Activated naive CD8-positive, alpha-beta T cell treated with anti-CD3 and anti-CD28 coated beads, Interleukin-2, amount 10 ng/mL, durations not matched to agents 7 days and 5 days (primary cell): ENCODE measurements at places on chromosomes 4 and X. TPM values are rescaled to one million over a fixed set of nuclear protein-coding genes. Genes with fewer than 3 reads are reported as not detected.

- peaks cover 13% of the 10 kb centered on the region for H3K36me3 ChIP-seq
- H3K4me1 ChIP-seq: peaks cover 10% of the 10 kb centered on the region
- H3K4me3 ChIP-seq: no peak overlapping the region
Measured at GRCh38 chr4:37988670-37989069, 28.5 kb downstream of the PTTG2 start.

DNA sequence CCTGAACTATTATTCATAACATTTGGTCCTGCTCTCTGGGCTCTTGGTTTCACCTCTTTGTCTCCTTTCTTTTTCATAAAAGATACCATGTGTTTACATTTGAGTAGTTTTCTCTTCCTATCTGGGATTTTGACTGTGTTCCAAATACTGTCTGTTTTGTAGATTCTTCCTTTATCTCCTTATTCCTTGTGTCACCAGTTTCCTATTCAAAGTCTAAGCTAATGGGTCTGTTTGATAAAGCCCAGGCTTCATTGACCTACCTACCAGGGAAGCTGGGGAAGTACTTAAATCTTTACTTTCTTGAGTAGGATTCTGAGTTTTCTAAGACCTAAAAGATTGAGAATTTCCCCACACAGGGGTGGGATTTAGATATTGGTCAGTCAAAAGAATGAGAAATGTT is 409.5 kb downstream of the RAPGEF2 start:
- no peak for DNase-seq
- no peak overlapping the region for H3K4me3 ChIP-seq
- H3K27me3 ChIP-seq: no peaks in the 10 kb centered on the region
- no peaks in the 10 kb centered on the region for H3K4me1 ChIP-seq
- H3K27ac ChIP-seq: no peak overlapping the region
- H3K36me3 ChIP-seq: no peaks in the 10 kb centered on the region

GRCh38 chr4:88792268-88792781 is 94.7 kb upstream of the NAP1L5 start:
- no peak overlapping the region for H3K27ac ChIP-seq
- no peak overlapping the region for H3K4me3 ChIP-seq
- peaks cover 9% of the 10 kb centered on the region for H3K27me3 ChIP-seq
- H3K4me1 ChIP-seq: peaks cover 7% of the 10 kb centered on the region

DNA sequence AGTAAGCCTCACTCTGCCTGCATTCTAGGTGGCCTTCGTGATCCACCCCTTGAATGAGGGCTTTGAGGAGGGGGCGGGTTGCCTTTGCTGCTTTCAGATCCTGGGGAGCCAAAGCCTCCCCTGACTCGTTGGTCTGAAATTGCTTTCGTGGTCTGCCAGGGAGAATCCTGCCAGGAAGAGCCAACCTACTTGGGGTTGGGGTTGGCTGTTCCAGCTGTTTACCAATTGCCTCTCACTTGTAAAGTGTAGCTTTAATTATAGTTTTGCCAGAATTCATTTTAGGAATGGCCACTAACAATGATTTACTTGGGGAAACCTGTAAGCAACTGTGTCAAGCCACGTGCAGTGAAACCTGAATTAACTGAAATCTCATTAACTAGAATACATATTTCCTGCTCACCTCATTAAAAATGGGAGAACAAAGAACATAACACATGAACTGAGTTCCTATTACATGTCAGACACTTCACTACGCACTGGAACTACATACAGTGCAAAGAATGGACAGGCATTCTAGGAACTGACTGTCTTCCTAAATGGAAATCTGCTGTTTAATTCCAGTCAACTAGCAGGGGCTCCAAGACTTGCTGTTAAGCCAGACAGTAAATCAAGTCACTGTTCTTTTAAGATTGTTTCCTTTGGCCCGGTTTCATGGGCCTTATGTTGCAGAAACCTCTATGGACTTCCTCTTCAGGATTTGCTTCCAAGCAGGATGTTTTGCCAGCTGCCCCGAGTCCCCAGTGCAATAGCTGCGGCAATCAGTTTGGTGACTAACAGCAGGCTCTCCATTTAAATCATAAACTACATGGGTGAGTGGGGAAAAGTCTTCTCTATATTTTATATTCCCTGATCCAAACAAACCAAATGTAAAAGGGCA is 16.4 kb upstream of the NKRF start:
- H3K27ac ChIP-seq: no peak overlapping the region
- no peak for DNase-seq
- no peak overlapping the region for H3K4me3 ChIP-seq
- no peaks in the 10 kb centered on the region for H3K27me3 ChIP-seq
- H3K36me3 ChIP-seq: peaks cover 8% of the 10 kb centered on the region

DNA sequence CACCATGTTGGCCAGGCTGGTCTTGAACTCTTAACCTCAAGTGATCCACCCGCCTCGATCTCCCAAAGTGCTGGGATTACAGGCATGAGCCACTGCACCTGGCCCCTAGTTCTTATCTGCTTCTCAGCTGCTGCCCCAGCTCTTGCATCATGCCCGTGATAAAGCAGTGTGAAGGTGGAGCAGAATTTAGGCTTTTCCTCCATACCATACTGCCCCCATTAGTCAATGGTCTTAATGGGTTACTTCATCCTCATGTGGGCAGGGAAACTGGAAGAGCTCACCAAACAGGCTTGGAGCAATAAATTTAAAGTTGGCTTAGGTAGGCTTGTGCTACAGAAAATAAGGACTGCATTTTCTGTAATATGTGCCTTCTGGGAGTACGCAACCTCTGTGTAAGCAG is 636.9 kb upstream of the BOD1L1 start:
- H3K4me1 ChIP-seq: no peaks in the 10 kb centered on the region
- no peaks in the 10 kb centered on the region for H3K27me3 ChIP-seq
- H3K4me3 ChIP-seq: no peak overlapping the region

GRCh38 chr4:1087371-1087770 is 26.0 kb downstream of the RNF212 start:
- DNase-seq: no peak
- peaks cover 2% of the 10 kb centered on the region for H3K27me3 ChIP-seq
- peaks cover 2% of the 10 kb centered on the region for H3K36me3 ChIP-seq
- no peak overlapping the region for H3K4me3 ChIP-seq
- H3K27ac ChIP-seq: no peak overlapping the region

SLC49A3 gene
- 2.1 TPM for total RNA-seq

DNA sequence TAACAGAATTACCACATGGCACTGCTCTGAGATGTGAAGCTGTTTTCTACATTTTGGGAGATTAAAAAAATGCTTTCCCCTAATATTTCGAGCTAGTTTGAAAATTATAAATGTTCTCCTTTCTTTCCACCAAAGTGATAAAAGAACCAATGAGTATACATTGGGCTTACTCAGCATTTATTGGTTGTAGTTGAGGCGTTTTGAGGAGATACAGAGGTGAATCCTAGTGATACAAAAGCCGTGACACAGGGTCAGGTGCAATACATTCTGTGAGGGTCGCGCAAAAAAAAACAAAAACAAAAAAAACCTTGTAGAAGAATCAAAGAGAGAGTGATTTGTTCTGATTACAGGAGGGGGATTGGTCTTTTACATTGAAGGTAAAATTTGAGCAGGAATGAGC is 32.4 kb upstream of the CYP4V2 start:
- H3K27me3 ChIP-seq: peaks cover 4% of the 10 kb centered on the region
- no peak overlapping the region for H3K4me3 ChIP-seq
- DNase-seq: no peak
- peaks cover 4% of the 10 kb centered on the region for H3K4me1 ChIP-seq

DNA sequence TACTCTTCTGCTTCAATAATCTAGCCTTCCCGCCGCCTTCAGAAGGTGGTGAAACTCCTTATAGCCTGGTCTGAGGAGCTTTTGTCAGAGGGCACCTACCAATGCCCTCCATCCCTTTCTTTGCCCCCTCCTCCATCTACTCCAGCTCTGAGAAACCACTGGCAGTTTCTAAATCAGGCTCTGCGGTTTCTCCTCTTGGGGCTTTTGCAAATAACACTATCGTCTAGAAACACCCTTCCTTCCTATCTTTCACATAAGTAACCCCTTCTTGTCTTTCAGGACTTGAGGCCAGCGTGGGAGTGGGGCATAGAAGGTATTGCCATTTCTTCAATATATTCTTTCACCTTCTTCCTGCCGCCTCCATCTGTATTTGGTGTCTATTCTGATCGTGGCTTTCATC is 1.2 kb upstream of the EFHC2 start:
- peak overlapping the region; percentile 74 for H3K4me3 ChIP-seq
- peaks cover 6% of the 10 kb centered on the region for H3K4me1 ChIP-seq
- no peak for DNase-seq

GRCh38 chr4:74934016-74934831 is 1.3 kb downstream of the PARM1 start:
- no peak overlapping the region for H3K27ac ChIP-seq
- H3K4me1 ChIP-seq: peaks cover 10% of the 10 kb centered on the region
- H3K4me3 ChIP-seq: peak overlapping the region; percentile 74
- H3K27me3 ChIP-seq: peaks cover 51% of the 10 kb centered on the region
- DNase-seq: no peak

GRCh38 chr4:68592673-68593072 is 16.6 kb upstream of the UGT2B17 start:
- no peak for DNase-seq
- no peak overlapping the region for H3K27ac ChIP-seq
- H3K4me1 ChIP-seq: no peaks in the 10 kb centered on the region
- H3K36me3 ChIP-seq: no peaks in the 10 kb centered on the region
- no peak overlapping the region for H3K4me3 ChIP-seq
- H3K27me3 ChIP-seq: no peaks in the 10 kb centered on the region

- peaks cover 4% of the 10 kb centered on the region for H3K27me3 ChIP-seq
- no peaks in the 10 kb centered on the region for H3K4me1 ChIP-seq
- DNase-seq: no peak
- H3K4me3 ChIP-seq: no peak overlapping the region
- H3K36me3 ChIP-seq: no peaks in the 10 kb centered on the region
Measured at GRCh38 chr4:75179510-75179909, 246.6 kb downstream of the PARM1 start.

SSX4 gene
- not detected for total RNA-seq

GRCh38 chr4:185108669-185109068 is 34.4 kb upstream of the SLC25A4 start:
- H3K4me1 ChIP-seq: peaks cover 4% of the 10 kb centered on the region
- H3K36me3 ChIP-seq: no peaks in the 10 kb centered on the region
- DNase-seq: no peak
- H3K27me3 ChIP-seq: peaks cover 29% of the 10 kb centered on the region
- H3K4me3 ChIP-seq: no peak overlapping the region
- no peak overlapping the region for H3K27ac ChIP-seq

GRCh38 chr4:40058854-40059253 is 2.2 kb downstream of the N4BP2 start:
- no peak for DNase-seq
- H3K36me3 ChIP-seq: peaks cover 25% of the 10 kb centered on the region
- H3K4me3 ChIP-seq: peak overlapping the region; percentile 95
- H3K27ac ChIP-seq: peak overlapping the region; percentile 23
- H3K4me1 ChIP-seq: peaks cover 27% of the 10 kb centered on the region
- H3K27me3 ChIP-seq: no peaks in the 10 kb centered on the region

UGT2B11 gene
- total RNA-seq: not detected

FAM47E gene
- total RNA-seq: not detected

GRCh38 chrX:41067721-41068120 is 17.5 kb upstream of the USP9X start:
- H3K4me1 ChIP-seq: no peaks in the 10 kb centered on the region
- no peak overlapping the region for H3K27ac ChIP-seq
- H3K36me3 ChIP-seq: no peaks in the 10 kb centered on the region
- no peaks in the 10 kb centered on the region for H3K27me3 ChIP-seq
- DNase-seq: no peak

CXorf49 gene
- not detected for total RNA-seq
